ENCODE measurements at places on chromosomes 12 and 14. TPM values are rescaled to one million over a fixed set of nuclear protein-coding genes. Genes with fewer than 3 reads are reported as not detected.

DNA sequence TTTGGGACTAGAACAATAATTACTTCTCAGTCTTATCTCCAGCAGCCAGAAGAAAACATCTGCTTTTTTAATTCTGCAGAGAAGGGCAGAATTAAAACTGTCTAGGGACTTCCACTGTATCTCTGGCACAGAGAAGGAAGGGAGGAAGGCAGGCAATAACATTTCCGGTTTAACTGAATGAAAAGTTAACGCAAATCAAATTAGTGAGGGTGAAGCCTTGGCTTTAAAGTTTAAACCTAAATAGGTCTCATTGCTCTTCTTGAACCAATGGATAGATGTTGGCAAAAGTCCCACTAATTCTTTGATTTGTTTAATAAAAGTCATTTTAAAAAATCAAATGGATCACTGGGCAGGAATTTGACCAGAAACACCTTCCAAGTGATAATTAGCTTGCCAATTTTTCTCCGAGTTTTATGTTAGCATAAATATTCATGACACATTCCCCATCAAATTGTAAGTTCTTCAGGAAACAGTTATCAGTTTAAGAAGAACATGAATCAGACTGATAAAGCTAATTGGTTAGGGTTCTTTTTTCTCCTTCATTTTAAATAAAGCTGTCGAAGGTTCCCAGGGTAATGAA lies 181.9 kb downstream of the SLC15A5 start:
- no peak for DNase-seq

DNA sequence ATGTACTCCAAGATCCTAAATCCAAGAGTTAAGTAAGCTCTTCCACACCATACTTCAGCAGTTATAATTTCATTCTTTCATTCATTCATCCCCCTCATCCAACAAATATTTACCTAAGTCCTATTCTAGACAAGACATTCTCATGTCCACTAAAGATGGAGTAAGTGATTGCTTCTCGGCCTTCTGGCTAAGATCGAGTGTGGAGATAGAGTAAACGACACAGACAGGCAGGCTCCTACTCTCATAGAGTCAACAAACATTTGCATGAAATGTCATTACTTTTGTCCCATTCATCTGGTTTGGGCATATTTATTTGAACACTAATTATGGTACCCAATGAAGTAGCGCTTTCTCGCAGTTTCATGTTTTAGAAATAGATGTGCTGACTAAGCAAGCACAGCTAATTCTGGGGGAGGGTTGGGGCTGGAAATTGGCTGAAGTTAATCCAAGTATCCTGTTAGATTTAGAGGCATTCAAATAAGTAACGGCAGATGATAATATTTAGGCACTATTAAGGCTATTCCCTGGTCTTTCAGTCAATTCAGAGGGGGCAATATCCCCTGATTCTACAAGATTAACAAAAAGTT lies 176.5 kb downstream of the CEP128 start:
- DNase-seq: no peak

DNA sequence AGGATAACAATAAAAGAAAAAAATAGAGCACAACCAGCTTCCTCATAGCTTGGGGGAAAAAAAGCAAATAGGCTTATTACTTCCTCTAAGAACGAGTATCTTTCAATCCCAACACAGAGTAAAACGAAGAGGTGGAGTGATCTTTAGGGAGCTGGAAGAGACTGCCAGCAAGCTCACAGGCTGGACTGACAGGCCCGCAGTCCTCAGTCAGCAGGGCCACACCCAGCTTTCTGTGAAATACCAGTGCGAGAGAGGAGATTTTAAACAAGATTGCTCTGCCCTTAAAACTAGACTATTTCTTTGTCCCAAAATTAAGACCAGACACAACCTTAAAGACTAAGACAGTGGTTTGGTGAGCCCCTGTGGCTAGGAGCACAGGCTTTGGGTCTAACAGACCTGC lies 32.9 kb downstream of the SETD3 start:
- DNase-seq: no peak

DNA sequence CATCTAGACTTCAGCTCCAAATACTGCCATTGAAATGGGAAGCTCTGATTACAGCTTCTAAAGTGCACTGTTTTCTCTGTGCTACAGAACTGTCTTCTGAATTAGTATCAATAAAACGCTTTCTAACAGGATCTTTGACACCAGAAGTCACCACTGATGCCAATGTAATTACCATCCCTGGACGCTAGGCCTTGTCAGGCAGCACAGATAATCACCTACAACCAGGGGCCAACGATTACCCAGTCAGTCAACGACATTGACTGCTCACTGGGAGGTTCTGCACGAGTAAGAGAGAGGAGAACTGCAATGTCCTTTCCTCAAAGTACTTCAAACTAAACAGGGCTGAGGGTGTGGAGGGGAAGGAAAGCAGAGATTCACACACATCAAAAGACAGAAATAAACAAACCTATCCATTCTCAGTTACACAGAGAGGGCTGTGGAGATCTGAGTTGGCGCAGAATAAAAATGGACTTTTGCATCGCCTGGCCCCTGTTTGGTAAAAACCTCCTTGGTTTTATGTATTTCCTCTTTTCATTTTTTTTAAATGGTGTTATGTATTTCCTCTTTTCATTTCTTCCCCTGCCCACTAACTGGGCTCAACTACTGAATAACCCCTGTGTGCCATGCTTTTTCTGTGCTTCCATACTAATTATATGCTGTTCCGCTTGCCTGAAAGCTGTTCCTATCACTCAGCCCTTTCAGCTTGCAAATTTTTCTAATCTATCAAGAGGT lies 492.2 kb downstream of the APAF1 start:
- DNase-seq: no peak

DNA sequence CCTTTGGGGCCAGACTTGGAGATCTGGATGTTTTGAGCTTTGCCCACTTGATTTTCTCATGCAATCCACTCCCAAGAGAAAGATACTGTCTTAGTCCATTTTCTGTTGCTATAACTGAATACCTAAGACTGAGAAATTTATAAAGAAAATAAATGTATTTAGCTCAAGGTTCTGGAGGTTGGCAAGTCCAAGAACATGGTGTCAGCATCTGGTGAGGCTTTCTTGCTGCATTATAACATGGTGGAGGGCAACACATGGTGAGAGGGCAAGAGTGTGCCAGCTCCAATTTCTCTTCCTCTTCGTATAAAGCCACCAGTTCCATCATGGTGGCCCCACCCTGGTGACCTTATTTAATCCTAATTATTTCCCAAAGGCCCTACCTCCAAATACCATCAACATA lies 39.6 kb upstream of the NFKBIA start:
- no peak for DNase-seq

GRCh38 chr14:22232933-22233332 lies 356.1 kb downstream of the DAD1 start:
- no peak for DNase-seq

The DNAI7 gene
- polyA plus RNA-seq: 0.68 TPM

The TMPRSS12 gene
- polyA plus RNA-seq: not detected

The IAPP gene
- polyA plus RNA-seq: not detected
